Esophagus squamous epithelium (tissue), 5 donors: ENCODE measurements at places on chromosomes 6 and 20. TPM values are rescaled to one million over a fixed set of nuclear protein-coding genes. Genes with fewer than 3 reads are reported as not detected.

DNA sequence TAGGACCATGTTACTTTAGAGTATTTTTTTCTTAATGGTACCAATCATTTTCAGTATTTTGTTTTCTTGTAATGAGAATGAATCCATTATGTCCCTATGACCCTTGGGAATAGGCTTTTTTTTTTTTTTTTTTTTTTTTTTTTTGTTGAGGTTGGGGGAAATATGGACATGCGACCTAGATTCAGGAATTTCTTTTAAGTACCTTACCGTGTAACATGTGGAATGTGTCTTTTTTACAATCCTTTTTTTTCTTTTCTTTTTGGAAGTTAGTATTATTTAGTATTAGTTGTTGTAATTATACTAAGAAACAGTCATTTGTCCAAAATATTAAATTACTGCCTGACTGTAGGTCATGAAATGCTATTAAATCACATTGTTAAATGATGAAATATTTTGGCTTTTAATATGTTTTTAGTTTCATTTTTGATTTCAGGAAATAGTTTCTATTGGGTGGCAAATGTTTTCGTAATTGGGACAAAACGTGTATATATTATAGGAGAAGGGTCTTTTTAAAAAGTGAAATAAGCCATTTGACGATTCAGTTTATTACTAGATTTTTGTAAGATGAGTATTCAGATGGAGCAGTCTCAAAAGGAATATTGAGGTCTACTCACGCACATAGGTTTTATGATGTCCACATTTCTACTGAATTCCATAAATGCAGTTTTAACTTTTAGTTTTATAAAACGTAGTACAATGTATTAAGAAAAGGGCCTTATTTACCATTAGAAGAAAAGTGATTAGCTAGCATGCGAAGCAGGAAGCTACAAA, 4.9 kb downstream of the ARID1B start:
- no peak for DNase-seq

DNA sequence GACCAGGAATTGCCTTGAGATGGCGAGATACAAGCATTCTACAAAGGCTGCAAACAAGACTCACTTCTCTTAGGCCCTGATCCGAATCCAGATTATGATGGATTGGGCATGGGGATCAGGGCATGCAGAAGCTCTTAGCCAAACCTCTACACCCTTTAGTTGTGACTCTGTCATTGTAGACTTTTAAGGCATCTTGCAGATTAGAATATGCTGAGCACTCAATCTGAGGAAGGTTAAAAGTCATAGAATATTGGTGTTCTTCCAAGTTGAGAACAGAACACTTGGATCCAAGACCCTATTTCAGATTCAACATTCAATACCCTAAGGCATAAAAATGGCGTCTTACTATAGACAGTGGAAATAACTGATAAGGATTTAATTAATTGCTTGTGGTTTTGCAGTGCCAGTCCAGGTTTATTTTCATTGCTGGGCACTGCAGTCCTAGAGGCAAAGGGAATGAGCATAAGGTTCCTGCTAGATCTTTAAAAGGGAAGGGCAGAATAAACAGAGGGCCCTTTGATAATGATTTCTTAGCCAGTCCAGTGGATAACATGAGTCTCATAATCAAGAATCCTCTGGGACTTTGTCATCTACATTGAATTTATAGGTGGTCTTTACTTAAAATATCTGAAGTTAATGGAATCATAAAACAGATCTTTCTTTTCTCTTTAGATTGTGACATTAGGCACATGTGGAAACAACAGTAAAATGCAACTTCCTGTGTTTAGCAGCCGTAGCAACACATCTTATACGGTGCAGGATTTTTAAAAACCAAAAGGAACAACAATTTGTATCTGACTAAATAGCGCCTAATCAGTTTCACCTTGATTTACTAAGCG, 17.6 kb downstream of the PHACTR2 start:
- no peak for DNase-seq

DNA sequence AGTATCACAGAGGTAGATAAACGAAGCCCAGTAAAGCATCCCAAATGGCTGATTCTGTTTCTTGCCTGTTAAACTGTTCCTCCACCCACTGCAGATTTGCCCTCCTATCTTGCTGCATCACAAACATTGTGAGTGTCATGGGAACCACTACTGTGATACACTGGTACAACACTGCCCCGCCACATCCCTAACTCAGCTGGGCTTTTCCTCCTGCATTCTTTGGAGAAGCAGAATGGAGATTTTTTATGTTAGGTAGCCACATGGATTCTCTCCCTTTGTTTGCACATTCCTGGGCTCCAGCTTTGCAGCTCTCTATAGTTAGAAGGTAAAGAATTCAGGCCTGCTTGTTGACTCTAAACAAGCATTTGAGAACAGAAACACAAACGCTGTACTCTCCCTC, 234.1 kb downstream of the TMEM242 start:
- no peak for DNase-seq

RBPJL gene
- total RNA-seq = not detected

BCAS4 gene
- total RNA-seq = 0.85 TPM

DNA sequence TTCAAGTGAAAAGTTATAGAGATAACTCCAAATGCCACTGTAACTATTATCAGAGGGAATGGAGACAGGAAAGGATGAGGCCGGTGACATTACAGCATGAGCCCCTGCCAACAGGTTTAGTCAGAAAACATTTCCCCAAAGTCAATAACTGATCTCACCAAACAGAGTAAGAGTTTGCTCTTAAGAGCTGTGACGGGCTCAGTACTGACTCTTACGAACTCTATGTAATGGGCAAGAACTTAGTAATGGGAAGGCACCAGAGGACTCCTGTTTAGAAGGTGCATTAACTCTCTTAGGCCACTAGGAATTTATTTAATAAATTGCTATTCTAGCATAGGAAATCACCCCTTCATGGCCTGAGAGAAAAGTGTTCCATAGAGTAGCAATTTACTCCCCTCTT, 76.8 kb downstream of the SAMD5 start:
- no peak for DNase-seq

DNA sequence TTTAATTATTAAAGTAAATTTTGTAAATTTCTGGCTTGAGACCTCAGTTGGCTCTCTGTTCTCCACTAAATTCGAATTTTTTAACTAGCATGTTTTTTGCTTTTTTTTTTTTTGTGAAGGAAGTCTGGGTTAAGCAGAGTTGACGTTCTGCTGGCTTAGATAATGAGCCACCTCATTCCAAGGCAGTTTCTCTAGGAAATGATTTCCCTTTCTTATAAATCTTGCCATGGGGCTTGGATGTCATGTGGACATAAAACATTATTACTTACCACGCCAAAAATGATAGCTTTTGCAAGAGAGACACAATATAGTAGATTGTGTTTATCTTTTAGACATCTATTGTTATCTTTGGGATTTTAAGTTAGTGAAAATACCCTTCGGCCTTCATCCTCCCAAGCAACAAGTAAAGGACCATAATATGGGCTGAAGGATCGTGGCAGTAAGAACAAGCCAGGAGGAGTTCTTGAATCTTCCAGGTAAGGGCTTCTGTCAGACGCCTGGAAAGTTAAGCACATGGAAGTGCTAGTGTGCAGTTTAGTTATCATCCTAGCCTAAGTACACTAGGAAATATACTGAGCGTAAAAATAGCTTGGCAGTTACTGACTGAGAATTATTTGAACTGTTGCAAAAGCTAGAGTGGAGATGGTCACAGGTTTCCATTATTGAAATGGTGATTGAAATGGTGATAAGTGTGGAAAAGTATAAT, 30.7 kb downstream of the ADGRG6 start:
- DNase-seq = no peak

KCNK5 gene
- total RNA-seq = 11.0 TPM

DNA sequence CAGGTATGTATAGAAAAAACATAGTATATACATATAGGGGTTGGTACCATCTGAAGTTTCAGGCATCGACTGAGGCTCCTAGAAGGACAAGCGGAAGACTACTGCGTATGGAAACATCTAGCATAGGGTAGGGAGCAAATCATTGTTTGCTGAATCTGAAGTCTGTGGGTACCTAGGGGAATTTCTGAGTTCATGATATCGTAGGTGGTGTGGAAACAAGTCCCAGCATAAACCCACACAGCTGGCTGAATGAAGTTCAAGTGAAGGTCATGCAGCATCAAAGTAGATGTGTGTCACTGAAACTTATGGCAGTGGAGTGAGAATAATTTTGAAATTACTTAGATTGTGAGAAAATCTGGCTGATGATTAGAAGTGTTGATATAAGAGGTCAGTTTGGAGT, 39.4 kb downstream of the MAP7 start:
- DNase-seq = no peak

ASIP gene
- total RNA-seq = not detected

DNA sequence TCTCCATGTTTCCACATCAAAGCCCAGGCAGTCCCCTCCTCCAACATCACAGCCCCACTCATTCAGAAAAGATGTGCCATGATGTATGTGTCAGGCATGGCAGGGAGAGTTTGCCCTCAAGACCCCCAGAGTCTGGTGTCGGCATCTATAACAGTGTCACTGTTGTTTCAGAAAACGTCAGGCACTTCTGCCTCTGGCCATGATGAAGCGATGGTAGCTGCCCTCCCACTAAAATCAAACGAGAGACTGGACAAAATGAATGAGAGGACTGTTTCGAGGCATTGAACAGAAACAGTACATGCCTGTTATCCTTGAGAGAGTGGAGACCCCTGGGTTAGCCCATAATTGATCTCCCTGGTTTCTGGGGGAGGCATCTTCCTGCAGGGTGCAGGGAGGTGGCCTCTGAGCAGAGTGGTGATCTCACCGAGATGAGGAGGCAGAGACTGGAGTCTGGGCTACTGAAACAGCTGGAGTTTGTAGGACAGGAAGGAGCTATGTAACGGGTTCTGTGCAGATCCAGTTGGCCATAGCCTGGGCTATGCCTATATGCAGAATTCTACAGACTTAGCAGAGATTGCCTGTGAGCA, 144.5 kb downstream of the SYCP2 start:
- no peak for DNase-seq

GRCh38 chr6:135488023-135488422, 9.5 kb downstream of the AHI1 start:
- DNase-seq = no peak

FAM209B gene
- not detected for total RNA-seq

PEX3 gene
- total RNA-seq = 20.3 TPM

DNA sequence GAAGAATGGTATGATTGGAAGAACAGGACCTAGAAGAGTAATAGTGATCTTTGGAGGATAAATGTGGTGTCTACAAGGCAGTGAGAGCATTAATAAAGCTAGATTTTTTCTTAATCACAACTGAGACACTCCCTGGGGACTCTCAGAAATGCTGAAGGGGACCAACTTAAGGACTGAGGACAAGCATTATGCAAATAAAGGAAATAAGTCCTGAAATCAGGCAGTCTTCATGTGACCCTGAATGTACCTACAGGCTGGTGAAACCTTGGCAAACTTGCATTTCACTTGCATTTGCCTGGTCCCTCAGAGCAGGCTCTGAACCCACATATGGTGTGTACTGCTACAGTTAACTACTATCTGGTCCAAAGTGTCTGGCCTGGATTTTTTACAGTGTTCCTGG, 19.3 kb upstream of the TTK start:
- DNase-seq = no peak

GRCh38 chr6:46199387-46199786, 28.6 kb upstream of the ENPP5 start:
- DNase-seq = no peak

PBOV1 gene
- not detected for total RNA-seq

RAB44 gene
- total RNA-seq = 0.76 TPM

DNA sequence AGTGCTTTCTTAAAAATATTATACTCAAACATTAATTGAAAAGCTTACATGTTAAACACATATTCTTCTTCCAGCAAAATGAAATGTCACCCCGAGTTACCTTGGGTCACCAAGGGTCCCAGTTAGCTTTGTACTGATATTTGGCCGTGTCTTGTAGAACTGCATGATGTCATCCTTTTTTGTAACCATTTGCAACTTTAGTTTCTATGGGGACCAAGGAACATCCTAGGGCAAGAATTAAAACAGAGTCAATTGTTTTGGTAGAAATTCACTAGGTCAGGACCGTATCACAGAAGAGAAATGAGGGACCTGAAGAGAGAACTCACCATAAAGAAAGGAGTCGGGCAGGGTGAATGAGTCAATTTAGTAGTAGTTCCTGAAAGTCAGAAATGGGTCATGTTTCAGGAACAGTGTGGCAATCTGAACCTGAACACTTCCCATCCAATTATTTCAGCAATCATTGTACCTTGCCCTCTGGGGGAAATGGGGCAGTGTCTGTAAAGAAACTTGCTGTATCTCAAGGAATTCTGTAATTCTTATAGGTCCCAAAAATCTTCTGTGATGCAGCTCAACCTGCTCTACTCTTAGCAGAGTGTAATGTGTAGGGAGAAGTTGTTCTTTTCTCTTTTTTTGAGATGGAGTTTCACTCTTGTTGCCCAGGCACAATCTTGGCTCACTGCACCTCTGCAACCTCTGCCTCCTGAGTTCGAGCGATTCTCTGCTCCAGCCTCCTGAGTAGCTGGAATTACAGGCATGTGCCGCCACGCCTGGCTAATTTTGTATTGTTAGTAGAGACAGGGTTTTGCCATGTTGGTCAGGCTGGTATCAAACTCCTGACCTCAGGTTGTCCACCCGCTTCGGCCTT, 5.3 kb upstream of the AKAP7 start:
- no peak for DNase-seq

GRCh38 chr6:168605964-168606363, 165.0 kb downstream of the SMOC2 start:
- no peak for DNase-seq

DNA sequence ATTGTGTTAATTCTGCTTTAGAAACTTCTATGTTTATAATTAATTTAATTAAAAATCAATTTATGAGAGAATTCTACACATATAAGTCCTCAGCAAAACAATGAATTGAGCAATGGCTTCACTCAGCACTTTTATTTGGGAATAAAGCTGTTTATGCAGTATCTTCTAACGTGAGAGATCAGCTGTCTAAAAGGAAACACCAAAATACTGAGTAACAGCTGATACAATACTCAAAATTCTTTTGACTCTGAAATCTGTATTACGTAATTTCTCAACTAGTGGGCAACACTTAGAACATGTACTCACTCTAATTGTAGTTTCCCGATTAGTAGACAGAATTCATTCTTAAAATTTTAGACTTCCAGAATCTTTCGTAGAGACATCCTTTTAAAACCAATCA, 49.8 kb downstream of the MAP3K7 start:
- DNase-seq = no peak

- no peak for DNase-seq
Measured at GRCh38 chr6:123042401-123042800, 46.4 kb downstream of the CLVS2 start.
